ENCODE measurements at places on chromosomes 3 and 15.

GRCh38 chr3:13280811-13281506 is 139.2 kb downstream of the NUP210 start:
- DNase-seq, result no peak

DNA sequence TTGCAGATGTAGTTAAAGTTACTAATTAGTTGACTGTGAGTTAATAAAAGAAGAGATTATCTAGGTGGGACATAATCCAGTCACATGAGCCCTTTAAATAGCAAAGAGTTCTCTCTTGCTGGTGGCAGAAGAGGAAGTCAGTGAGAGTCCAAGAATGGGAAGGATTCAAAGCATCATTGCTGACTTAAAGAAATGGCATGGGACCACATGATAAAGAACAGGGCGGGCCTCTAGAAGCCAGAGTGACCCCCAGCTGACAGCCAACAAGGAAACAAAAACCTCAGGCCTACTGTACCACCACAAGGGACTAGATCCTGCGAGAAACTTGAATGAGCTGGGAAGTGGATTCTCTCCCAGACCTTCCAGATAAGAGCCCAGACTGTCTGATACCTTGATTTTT is 447.2 kb upstream of the CCDC54 start:
- DNase-seq, result no peak

DNA sequence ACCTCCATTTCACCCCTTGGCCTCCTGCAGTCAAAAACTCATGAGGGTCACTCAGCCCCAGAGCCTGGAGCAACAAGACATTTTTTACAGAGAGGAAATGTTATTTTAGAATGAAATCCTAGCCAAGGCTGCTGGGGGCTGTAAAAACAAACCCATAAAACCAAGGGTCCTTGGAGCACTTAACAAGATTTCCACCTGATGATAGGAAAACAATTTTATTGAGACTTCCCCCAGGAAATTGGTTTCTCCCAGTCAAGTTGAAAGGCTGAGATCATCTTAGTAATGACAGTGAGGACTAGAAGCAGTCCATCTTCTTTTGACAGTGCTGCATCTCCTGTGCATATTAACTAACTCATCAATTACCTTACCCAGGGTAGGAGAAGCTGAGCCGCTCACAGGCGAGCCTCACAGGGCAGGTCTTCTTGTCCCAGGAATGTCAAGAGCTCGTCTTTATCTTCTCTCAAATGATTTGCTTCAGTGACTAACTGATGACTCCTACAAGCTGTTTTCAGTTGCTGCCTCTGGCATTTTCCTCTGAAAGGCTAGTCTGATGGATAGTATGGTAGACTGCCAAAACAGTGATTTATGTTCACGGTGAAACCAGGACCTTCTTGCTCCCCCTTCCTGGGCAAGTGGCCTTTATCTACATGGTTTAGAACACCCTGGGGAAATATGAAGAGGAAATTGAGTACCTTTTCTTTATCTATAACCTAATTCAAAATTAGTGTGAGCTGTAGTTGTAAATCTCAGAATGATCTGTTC is 34.6 kb upstream of the AEN start:
- DNase-seq, result no peak

- DNase-seq, result no peak
Observed at GRCh38 chr3:123799544-123800361, 84.4 kb downstream of the MYLK start.

DNA sequence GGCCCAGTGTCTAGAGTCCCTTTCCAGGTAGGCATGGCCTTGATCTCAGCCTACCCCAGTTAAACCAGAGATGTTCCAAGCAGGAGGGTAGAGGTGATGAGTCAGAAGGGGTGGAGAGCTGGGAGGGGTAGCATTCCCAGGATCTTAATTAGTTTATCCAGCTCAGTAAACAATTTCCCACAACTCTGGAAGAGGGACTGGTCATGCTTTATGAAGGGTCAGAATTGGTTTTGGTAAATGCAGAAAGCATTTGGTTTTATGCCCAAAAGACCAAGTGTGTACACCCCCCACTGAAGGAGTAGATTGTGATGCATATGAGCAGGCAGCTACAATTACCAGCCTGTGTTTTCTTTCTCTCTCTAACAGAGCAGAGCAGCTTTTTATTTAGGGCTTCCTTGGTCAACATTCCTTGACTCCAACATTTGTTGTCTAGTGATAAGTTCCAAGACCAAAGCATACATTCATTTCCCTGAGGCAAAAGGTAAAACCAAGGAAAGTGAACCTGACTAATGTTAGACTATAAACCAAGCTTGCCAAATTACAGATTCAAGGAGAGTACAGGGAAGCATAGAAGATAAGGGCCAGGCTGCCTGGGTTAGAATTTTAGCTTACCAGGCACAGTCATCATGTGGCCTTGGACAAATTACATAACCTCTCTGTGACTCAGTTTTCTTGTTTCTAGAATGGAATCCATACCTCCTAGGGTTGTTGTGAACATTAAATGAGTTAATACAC is 17.6 kb downstream of the EXOSC7 start:
- DNase-seq, result no peak

DNA sequence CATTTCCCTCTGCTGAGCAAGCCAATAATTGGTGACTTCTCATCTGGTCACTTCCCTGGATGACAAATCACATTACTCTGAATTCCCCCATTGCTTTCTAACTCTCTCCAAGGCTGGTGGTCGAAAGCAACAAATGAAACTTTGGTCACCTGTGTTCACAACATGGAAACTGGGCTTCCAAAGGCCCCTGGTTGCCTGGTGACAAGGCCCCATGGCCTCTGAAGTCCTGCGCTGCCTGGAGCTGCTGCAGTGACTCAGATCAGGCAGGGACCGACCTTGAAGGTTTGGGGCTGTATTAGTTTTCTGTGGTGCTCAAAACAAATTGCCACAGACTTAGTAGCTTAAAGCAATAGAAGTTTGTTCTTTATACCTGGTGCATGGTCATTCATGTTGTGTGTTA is 345.3 kb downstream of the WDR72 start:
- no peak for DNase-seq

DNA sequence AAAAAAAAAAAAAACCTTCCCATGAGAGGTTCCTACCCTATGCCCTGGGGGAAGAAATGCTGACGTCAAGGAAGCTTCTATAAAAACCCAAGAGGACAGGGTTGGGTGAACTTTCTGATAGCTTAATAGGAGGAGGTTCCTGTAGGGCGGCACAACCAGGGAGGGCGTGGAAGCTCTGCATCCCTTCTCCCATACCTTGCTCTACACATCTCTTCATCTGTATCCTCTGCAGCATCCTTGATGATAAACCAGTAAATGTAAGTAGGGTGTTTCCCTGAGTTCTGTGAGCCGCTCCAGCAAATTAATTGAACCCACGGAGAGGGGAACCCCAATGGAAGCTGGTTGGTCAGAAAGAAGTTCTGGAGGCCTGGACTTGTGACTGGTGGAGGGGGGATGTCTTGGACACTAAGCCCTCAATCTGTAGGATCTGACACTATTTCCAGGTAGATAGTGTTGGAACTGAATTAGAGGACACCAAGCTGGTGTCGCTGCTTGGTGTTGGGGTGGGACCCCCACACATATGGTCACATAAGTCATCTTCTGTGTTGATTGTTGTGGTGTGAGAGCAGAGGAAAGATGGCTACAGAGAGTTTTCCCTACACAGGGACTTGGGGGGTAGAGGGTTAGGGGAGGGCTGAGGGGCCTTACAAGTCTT is 91.5 kb downstream of the ST6GAL1 start:
- peak; percentile 42 for DNase-seq

DNA sequence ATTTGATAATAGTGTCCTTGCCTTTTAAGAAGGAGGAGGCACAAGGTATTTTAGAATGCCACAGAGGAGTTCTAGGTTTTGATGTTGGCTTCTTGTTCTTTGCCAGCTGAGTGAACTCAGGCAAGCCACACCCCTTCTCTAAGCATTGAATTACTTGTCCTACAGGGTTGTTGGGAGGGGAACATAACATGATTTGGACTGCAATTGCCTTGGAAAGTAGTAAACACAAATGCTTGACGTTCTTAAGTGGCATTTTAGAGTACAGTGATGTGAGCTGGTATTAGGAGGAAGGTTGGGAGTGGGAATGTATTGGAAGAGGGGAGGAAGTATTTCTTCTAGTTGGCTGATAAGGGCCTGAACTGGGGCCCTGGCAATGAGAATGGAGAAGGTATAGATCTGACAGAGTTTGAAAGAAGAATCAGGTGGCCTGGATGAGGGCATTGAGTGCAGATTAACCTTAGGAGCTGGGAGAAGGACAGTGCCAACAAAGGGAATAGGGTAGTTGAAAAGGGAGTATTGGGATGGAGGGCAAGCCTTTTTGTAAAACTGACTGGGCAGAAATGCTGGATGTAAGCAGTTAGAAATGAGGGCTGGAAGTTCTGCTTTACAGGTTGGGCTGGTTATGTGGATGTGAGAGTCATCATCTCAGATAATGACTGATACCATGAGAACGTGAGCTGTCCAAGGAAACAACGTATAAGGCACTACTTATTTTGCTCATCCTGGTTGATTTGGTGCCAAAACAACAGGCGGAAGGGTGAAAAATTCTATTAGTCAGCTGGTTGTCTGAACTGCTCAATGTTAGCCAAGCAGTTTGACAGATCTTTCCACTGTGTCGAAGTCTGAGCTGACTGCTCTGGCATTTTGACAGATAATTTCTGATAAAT is 16.7 kb downstream of the KAT2B start:
- peak; percentile 34 for DNase-seq

GRCh38 chr3:55014906-55015305 is 87.0 kb upstream of the LRTM1 start:
- DNase-seq, result no peak

- DNase-seq, result peak; percentile 79
Observed at GRCh38 chr15:31197497-31198414, 96.2 kb upstream of the TRPM1 start.

- DNase-seq, result peak; percentile 13
Observed at GRCh38 chr3:71130471-71131374, 452.8 kb downstream of the FOXP1 start.
